ENCODE measurements at places on chromosomes 5 and 9. TPM values are rescaled to one million over a fixed set of nuclear protein-coding genes. Genes with fewer than 3 reads are reported as not detected.
A peak's percentile ranks its signal among the peaks of the same experiment; 100 is the strongest.

QRFP gene
- total RNA-seq: not detected

TPM2 gene
- 1,994 TPM for total RNA-seq

DNA sequence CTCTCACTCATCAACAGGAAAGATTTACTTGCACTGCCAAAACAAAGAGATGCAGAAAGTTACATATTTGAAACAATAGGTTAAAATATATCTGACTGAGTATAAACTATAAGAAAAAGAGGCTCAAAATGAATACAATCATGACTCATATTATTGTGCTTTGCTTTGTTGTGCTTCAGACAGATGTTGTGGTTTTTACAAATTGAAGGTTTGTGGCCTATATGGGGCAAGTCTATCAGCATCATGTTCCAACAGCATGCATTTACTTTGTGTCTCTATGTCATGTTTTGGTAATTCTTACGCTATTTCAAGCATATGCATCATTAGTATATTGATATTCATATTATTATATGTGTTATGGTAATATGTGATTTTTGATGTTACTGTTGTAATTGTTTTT is 330.0 kb downstream of the PRR16 start:
- H3K27me3 ChIP-seq: no peaks in the 10 kb centered on the region
- peak; percentile 28 for DNase-seq
- no peaks in the 10 kb centered on the region for H3K36me3 ChIP-seq
- H3K27ac ChIP-seq: no peak overlapping the region
- no peak overlapping the region for H3K4me3 ChIP-seq
- H3K4me1 ChIP-seq: peaks cover 2% of the 10 kb centered on the region

EQTN gene
- not detected for total RNA-seq

DNA sequence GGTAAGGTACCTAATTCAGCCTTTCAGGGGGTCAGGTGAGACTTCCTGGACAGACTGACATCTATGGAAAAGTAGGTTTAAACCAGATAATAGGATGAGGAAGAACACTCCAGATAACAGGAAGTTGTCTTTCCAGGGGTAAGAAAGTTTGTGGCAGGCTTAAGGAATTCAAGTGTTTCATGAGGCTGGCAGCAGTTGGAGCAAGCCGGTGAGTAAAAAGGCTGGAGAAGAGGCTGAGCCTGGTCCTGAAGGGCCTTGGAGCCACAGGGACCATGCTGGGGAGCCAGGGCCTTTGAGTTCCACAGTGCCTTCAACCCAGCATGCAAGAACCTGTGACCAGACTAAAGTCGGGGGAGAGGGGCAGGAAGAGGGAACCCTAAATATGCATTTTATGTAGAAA is 353.4 kb downstream of the SPOCK1 start:
- H3K36me3 ChIP-seq: no peaks in the 10 kb centered on the region
- H3K4me3 ChIP-seq: no peak overlapping the region
- no peaks in the 10 kb centered on the region for H3K27me3 ChIP-seq

- H3K4me3 ChIP-seq: no peak overlapping the region
- DNase-seq: no peak
- H3K4me1 ChIP-seq: peaks cover 8% of the 10 kb centered on the region
- no peak overlapping the region for H3K27ac ChIP-seq
- no peaks in the 10 kb centered on the region for H3K27me3 ChIP-seq
Measured at GRCh38 chr9:128054087-128054486, 13.0 kb downstream of the NAIF1 start.
